NCI-H1092 (cell line): ENCODE measurements at places on chromosomes 7 and 10.

DNA sequence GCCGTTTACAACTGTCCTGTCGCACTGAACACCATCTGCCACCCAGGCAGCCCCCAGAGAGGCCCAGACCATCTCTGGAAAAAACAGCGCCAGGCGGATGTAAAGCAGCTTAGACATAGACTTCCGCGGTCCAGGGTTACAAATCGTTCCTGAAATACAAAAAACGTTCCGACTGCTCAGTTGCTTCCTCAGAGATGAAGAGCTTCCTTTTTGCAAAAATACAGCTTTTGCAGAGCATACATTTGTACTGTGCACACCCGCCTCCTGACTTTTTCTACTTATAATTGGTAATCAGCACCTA lies 11.4 kb downstream of the DAGLB start:
- DNase-seq, result no peak

- no peak for DNase-seq
Measured at GRCh38 chr10:103120977-103121735, 71.9 kb downstream of the NT5C2 start.

GRCh38 chr10:130362308-130362761 lies 226.1 kb downstream of the GLRX3 start:
- DNase-seq, result peak; percentile 18

DNA sequence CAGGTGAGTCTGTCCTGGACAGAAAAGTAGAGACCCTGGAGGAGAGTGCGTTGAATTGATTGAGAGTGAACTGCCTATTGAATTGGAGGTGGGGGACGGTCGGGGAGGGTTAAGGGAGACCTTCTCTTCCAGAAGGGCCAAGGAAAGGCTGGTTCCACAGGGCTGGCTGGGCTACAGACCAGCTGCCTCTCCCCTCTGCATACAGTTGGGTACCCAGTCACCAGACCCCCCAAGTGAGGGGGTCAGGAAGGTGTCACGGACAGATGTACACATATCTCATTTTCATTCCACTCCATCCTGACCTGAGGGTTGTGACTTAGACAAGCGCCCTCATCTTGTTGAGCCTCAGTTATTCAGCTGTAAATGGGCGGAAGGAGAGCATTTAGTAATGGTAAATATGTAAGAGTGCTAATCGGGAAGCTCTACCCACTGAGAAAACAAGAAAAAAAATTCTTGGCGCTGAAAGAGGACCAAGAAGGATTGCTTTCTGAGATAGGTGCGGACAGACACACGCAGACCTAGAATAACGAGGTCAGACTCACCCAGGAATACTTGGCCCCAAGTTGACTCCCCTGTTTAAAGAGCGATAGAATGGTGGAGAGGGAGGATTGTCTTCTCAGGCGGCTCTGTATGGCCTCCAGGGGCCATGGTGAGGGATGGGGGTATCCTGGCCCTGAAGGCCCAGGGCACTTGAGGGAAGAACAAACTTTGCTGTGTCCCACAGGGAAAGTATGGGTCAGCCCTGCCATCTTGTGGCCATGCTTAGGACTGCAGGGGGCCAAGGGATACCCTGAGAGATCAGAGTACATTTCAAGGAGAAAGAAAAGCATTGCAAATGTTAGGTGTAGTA lies 7.2 kb upstream of the MBL2 start:
- DNase-seq, result no peak

GRCh38 chr7:102463841-102464576 lies 654 bp downstream of the ALKBH4 start:
- DNase-seq, result no peak

- no peak for DNase-seq
Measured at GRCh38 chr7:64610997-64611396, 48.1 kb upstream of the ZNF680 start.

GRCh38 chr7:27994639-27995038 lies 186.0 kb downstream of the JAZF1 start:
- peak; percentile 44 for DNase-seq

GRCh38 chr10:16436367-16436757 lies 448 bp upstream of the PTER start:
- DNase-seq, result no peak
